Right lung (tissue), 10 donors: ENCODE measurements at places on chromosomes 5 and 9. TPM values are rescaled to one million over a fixed set of nuclear protein-coding genes. Genes with fewer than 3 reads are reported as not detected.
A peak's percentile ranks its signal among the peaks of the same experiment; 100 is the strongest.

- no peak for DNase-seq
Measured at GRCh38 chr5:138461343-138462125, 3.7 kb upstream of the EGR1 start.

GRCh38 chr5:77319117-77319804 lies 108.8 kb downstream of the PDE8B start:
- no peak for DNase-seq

GRCh38 chr5:123438902-123439301 lies 15.7 kb upstream of the CEP120 start:
- no peak for DNase-seq

DNA sequence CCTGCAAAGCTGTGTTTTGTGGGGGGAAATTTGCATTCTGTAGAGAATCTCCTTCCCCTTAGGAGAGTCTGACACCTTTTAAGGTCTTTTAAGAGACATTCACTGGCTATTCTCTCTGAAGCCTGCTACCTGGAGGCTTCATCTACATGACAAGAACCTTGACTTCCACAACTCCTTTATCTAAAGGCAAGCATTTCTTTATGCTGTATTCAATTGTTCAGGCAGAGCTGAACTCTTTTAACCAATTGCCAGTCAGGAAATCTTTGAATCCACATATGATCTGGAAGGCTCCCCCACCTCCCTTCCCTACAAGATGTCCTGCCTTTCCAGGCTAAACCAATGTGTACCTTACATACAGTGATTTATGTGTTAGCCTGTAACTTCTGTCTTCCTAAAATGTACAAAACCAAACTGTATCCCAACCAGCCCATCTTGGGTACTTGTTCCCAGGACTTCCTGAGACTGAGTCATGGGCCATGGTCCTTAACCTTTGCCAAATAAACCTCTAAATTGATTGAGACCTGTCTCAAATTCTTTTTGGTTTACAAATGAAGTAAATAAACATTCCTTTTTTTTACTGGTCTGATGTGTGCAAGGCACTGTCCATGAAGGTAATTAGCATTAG lies 9.9 kb downstream of the C9orf85 start:
- no peak for DNase-seq

DNA sequence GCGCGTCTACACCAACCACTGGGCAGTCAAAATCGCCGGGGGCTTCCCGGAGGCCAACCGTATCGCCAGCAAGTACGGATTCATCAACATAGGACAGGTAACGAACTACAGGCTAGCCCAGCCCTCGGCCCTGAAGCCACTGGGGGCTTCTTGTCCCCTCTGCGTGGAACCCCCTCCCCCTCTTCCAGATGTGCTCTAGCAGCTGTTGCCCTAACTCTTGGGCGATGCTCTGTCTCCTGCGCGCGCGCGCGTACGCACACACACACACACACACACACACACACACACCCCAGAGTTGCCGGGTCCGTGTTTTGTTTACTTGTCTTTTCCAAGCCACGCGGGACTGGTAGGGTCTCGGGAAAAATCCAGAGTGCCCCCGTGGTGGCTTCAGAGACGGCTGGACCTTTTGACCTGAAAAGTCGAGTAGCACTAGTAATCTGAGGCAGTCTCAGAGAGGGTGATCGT lies 836 bp downstream of the PCSK5 start:
- peak; percentile 67 for DNase-seq

WNK2 gene
- 8.0 TPM for polyA plus RNA-seq
